Activated CD4-positive, alpha-beta T cell treated with anti-CD3 and anti-CD28 coated beads, Interleukin-2, amount 50 U/mL, for 1 hour (primary cell): ENCODE measurements at places on chromosomes 4 and X.

DNA sequence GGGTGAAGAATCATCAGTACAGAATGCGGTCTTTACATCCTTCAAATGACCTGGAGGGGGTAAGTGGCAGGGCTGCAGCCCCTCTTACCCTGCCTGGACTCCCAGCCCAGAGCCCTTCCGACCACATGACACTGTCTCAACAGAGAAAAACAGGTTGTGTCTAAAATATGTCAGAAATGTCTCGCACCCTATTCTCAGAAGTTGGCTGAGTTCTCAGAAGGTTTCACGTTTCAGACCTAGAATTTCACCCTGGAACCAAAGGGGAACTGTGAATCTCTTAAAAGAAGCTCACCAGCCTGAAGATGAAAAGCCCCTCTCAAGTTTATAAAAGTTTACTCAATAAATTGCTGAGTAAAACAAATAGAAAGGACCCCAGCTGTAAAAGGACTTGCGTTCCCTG, 7.0 kb upstream of the CRMP1 start:
- no peak for DNase-seq

DNA sequence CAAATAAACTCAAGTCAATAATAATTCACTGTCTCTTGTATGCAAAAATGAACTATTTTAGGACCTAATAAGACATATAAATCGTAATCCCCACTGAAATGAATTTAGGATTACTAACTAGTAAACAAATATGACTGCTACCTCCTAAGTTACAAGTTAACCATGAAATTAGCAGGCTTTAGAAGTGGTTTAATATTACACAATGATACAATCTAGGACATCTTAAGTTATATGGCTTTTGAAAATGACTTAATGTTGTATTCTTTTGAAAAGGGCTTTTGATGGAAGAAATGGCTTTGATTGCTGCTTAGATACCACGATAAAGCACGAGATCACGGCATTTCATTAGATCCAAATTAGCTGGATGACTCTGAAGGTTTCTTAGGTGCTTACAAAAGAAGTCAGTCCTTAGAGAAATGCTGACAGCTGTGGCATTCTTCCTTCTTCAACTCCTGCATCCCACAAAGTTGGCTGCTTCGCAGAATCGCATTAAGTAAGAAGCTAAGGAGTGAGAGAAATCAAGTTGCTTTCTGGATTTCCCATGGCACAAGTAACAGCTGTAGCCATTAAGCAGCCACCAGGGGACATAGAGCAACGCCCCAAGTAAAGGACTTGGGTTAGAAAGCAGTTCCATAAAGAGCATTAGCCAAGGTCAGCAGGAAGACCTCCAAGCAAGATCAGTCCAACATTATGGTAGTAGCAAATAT, 6.9 kb downstream of the SLC10A7 start:
- DNase-seq = no peak

DNA sequence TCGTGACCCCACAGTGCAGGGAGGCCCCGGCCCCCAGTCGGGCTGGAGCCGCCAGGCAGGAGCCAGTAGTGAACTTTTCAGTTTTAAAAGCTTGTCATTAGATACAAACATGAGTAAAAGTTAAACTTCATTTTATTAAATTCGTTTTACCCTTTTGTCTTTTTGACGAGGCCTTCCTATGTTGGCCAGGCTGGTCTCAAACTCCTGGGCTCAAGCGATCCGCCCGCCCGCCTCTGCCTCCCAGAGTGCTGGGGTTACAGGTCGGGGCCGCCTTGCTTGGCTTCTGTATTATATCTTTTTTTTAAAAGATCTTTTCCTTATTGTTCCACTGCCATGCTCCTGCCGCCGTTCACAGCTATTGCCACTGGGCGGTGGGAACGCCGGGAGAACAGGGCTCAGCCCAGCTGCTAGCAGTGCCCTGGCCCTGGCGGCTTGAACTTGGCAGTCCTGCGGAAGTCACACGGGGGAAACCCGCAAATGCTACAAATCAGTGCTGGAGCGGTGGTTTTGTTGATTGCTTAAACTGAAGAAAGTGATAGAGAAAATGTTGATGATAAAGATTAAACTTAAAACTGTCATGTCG, 968 bp upstream of the NELFA start:
- DNase-seq = peak; percentile 42

DNA sequence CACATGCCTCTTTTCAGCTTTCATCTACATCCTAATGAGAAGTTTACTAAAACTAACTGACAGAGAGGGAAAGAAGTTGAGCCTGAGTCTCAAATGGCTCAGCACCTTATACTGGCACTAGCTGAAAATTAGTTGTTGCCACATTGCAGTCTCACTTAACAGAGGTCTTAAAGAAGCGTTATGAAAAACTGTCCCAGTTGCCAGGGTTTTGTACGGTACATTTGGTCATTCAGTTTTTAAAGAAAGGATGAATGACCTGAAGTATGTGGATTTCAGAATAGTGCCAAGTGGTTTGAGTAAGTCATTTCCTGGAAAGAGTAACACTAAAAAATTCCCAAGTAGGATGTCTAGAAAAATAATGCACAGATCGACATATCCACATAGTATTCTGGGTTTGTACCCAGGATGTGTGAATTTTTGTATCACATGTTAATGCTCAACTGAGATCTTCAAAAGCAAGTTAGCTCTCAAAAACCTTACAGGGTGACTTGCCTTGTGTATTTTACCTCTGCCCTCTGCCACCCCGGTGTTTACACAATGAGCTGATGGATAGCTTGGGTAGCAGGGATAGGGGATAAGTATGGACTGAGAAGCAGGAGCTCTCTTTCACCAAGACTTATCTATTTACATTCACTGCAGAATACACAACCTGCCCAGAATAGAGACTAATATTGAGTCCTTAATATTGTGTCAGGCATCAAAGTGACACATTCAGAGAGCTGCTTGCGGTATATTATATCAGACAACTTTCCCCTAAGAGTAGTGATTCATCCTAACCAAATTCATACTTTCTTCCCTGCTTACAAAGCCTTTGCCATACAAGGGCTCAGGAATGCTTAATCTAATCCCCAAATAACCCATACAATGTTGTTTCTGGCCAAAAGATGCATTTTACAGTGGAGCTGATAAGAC, 1075.7 kb upstream of the PABPC4L start:
- no peak for DNase-seq

DNA sequence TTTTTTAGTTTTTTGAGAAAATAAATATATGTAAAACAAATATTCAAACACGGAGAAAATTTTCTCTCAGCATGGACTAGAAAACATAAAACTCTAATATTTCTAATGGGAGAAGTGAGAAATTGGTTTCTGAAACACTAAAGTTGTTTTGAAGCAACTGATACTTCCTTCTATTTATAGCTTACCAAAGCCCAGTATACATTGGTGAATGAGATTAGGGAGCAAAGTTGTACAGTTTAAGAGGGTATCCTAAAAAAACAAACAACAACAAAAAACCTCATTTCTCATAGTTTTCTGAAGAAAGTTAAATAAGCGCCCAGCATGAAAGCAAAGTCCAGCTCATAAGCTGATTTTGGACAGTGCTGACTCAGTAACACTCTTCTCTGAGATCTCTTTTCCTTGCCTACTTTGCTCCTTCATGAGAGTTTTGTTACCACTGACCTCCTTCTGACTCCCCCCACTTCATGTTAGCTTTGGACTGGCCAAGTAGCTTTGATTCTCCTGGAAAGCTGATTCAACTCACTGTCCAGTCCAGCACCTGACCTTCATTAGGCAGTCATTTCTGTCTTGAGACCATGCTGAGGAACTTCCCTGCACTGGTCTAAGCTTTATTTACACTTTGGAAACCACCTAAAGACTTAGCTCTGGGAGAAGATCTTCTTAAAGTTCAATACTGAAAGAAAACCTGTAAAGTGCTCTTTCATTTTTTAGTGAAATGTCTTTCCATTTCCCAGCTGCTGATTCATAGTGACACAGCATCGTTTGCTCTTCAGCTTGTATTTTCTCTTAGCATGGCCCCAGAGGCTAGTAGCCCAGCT, 21.8 kb upstream of the P2RY10 start:
- DNase-seq = no peak

GRCh38 chr4:72340803-72341431, 228.1 kb downstream of the ADAMTS3 start:
- DNase-seq = no peak

GRCh38 chrX:41512394-41512793, 65.3 kb downstream of the NYX start:
- no peak for DNase-seq

- no peak for DNase-seq
Measured at GRCh38 chr4:114488301-114488982, 110.2 kb upstream of the UGT8 start.

DNA sequence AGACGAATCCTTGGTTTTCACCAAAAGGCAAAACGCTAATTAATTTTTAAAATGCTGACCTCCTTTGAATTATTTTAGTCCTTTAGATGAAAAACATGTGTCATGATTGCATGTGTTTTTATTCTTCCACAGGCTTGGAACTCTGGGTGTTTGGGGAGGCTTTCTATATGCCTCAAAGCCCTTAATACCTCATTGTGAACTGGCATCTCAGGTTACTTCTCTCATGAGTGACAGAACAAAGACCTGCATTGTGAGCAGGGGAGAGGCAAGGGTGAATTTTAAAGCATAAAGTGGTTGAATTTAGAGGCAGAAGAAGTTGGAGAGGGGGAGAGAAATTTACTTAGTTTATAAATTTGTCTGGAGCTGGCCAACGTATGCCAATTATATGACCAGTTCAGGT, 119.5 kb downstream of the ARSF start:
- no peak for DNase-seq

DNA sequence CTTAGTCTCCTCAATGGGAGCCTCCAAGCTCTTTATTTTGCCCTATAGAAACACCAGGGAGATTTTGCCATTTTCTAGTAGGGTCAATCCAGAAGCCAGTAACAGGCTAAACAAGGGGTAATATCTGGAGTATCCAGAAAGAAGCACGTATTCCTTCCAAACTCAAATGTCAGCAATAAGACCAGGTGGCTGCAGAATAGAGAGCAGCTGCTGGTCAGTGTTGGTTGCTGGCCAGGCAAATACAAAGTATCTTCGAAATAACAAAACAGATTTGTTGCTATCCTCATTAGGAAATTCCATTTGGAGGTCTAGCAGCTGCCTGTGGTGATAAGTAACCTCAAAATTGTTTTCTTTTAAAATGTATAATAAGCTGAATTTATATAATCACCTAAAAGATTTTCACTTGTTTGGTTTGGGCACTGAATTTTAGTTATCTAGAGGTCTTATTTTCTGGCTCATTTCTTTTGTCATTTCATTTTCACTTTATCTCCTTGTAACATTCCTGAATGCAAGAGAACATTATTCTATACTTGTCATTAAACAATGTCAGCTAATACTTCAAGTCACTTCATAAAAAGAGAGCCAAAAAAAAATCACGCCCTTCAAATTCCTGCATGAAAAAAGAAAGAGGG, 320.6 kb downstream of the DTHD1 start:
- no peak for DNase-seq

- no peak for DNase-seq
Measured at GRCh38 chr4:108119199-108119800, 49.4 kb downstream of the LEF1 start.

DNA sequence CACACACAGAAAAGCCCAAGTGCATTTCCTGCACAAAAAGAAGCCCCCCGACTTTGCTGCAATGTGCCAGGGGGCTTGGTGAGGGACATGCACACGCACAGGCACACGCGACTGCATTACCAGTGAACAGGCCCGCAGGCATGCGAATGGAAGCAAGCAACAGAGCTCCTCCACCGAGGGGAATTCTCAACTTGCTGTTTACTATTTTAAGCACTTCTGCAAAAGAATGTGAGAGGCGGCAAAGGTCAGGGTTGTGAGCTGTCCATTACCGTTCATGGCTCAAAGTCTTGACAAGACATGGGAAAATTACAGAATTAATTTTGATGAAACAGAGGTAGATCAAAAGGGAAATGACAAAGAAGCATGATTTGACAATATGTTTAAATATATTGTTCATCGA, 342.5 kb upstream of the NOCT start:
- no peak for DNase-seq

DNA sequence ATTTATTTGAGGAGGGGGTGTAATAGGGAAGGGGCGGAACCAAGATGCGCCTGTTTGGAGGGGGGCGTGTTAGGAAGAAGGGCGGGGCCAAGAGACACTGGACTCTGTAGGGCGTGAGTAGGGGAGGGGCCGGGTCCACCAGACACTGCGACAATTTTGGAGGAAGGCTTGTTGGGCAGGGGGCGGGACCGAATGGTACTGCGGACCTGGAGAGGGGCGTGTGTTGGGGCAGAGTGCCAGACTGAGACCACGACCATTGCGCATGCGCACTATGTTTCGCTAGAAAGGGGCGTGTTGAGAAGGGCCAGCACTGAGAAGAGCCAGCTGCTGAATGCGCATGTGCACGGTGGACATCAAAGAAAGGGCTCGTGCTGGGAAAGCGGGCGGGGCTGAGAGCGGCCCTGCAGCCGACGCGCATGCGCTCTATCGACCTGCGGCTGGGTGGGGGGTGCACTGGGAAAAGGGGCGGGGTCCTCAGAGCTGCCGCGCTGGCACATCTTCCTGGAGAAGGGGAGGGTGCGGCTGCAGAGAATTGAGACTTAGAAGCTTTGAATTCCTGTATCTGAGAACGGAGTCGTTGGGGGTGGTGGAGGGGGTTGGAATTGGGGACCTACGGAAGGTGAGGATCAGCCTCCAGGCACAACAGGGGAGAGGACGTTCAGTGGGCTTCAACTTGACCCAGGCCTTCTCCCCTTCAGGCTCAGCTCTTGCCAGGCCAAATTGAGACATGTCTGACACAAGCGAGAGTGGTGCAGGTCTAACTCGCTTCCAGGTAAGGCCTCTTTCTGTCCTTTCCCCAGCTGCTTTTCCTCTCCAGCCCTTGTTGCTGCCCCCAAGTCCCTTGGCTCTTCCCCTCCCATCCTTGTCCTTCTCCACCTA, 1.3 kb downstream of the MAGED2 start:
- peak; percentile 83 for DNase-seq

DNA sequence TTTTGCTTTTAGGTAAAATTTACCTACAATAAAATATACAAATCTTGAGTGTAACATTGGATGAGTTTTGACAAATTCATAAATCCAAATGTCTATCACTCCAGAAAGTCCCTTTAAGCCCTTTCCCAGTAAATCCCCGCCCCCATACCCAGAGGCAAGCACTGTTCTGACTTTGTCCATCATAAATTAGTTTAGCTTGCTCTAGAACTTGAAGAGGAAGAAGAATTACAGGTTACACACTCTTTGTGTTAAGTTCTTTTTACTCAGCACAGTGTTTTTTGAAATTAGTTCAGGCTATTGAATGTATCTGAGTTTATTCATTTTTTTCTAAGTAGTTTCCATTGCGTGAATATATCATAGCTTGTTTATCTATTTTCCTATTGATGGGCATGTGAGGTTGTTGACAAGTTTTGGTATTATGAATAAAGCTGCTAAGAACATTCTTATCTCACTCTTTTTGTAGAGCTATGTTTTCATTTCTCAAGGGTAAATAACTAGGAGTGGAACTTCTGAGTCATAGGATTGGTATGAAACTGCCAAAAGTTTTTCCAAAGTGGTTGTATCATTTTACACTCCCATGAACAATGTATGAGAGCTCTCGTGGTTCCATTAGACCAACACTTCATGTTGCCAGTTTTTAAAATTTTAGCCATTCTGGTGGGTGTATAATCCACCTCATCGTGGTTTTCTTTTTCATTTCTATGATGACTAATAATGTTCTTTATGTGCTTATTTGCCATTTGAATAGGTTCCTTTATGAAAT, 22.4 kb upstream of the HPSE start:
- no peak for DNase-seq
